ENCODE measurements at places on chromosomes 6 and 20.

DNA sequence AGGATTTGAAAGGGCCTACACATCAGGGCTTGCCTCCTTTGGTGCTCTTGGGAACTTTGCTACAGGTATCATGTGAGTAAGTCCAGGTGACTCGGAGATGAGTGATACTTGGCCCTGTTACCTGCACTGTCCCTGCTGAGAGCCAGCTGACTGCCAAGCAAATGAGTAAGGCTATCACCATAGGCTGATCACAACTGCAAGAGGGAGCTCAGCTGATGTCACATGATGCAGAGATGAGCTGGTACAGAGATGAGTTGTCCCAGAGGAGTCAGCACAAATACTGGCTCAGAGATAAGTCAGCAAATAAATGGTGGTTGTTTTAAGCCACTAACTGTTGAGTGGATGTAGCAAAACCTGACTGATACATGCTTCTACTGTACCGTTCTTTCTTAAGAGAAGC, 41.4 kb downstream of the LAMP5 start:
- no peak for DNase-seq

DNA sequence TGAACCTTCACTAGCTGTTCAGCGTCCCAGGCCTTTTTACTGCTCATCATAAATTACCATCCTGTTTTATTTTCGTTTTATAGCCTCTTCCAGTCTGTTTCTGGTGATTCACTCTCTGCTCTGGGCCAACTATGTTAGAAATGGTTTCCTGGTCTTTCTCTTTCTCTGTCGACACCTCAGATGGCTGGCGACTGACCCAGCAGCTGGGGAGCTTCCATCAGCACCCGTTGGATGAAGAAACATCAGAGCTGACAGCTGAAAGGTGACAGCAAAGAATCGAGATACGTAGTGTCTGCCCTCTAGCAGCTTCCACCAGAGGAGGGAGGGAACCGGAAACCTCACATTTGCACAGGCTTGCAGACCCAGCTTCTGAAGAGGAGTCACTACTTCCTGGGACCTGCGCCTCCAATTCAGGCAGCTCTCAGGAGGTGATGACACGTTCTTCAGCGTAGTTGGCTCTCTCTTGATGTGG, 82.9 kb upstream of the MLN start:
- no peak for DNase-seq

DNA sequence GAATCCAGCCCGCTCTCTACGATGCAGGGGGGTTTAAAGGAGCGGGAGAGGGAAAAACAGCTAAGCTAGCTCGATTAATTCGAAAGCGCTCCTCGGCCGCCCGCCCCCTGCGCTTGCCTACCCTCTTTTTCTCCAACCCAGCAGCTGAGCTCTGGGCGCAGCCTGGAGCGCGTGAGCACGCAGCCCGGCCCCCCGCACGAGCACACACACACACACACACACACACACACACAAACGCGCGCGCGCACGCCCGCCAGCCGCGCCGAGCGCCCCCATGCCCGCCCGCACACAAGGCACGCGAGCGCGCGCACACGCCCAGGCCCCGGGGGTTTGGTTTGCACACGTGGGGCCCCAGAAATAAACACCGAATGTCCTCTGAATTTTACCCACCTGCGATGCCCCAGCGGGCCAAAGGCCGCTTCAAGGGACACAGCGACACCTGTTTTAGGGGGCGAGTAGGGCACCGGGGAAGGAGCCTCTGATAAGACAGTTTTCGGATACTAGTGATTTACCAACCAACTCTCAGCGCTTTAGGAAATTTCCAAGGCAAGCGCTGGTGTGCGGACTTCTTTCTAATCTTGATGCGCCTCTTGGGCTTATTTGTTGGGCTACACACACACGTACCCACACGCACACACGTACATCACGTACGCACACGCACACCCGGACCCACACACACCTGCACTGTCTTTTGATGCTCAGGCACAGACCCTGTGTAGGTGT, 802 bp upstream of the NRN1 start:
- no peak for DNase-seq

DNA sequence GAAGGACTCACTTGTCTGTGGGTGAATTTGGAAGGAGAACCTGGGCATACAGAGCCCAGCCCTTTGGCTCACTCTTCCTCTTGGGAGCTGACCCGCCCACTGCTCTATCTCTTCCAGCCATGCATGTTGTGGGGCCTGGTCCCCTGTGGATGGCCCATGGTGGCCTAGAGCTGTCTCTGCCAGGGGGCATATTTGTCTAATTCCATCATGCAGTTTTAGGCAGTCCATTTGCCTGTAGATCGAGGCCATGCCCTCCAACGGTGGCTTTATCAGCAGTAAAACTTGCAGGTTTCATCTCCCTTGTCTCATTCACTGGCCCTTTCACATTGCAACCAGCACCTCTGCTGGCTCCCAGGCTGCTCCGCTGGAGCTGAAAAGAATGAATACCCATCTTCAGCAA, 12.9 kb upstream of the EZR start:
- no peak for DNase-seq

- no peak for DNase-seq
Observed at GRCh38 chr6:101509536-101509935, 116.0 kb downstream of the GRIK2 start.

GRCh38 chr6:24911796-24912382, 23.9 kb downstream of the RIPOR2 start:
- no peak for DNase-seq

- no peak for DNase-seq
Observed at GRCh38 chr6:88367248-88367647, 201.1 kb upstream of the CNR1 start.

- no peak for DNase-seq
Observed at GRCh38 chr6:20564777-20565176, 30.5 kb downstream of the CDKAL1 start.
